ENCODE measurements at places on chromosomes 5 and 9. TPM values are rescaled to one million over a fixed set of nuclear protein-coding genes. Genes with fewer than 3 reads are reported as not detected.
A peak's percentile ranks its signal among the peaks of the same experiment; 100 is the strongest.

DNA sequence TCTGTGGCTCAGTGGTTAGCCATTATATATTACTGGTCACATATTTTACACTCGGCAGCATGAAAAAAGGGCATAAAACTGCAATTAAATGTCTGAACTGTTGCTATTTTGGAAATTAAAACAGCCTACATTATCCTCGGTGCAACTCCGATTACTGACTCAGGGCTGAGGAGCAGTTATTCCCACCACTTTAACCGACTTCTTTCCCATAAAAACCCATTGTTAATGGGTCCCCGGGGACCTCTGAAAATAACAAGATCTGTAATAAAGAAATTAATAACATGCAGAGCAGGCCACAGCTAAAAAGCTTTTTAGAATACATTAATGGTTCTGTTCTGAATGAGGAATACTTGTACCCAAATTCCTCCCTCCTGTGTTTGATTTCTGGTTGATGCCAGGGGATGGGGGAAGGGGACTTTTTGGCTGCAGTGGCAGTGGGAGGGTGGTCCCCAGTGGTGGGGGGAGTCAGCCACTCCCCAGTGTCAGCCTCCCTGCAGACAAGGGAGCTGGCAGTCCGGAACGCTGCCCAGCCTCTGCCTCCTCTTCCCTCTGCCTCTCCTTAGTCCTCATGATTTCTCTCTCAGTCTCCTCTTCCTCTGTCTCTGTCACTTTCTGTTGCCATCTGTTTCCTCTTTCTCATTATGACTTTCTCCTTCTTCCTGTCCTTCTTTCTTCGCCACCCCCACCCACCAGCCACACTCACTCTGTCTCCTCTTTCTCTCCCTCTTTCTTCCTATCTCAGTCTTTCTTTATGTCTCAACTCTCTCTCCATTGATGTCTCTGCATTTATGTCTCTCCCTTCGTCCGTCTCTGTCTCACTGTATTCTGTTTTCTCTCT lies 59.0 kb upstream of the ZBTB43 start:
- DNase-seq, result no peak

GRCh38 chr5:33984671-33985124 lies at the start of gene SLC45A2:
TSS of gene SLC45A2 (minus strand) at chr5:33984693. CDS start at chr5:33984583, 110 bp downstream.
- no peak for DNase-seq

- no peak for DNase-seq
Measured at GRCh38 chr9:81622471-81623255, 66.7 kb downstream of the TLE1 start.

DNA sequence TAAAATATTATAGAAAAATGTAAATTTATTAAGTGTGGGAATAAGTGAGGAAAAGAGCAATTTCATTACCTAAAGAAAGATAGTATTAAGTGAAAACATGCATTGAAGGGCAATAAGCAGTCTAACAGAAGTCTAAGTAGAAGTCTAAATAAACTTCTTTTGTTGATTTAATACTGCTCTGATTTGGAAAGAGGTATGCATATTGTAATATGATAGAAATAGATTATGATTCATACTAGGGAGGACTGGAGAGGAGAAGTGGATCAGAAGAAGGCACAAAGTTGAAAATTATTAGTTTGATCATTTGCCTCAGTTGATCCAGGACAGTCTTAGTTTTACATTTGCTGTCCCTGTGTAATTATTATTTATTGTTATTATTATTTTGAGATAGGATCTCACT lies 6.6 kb upstream of the ERBIN start:
- DNase-seq, result no peak

DNA sequence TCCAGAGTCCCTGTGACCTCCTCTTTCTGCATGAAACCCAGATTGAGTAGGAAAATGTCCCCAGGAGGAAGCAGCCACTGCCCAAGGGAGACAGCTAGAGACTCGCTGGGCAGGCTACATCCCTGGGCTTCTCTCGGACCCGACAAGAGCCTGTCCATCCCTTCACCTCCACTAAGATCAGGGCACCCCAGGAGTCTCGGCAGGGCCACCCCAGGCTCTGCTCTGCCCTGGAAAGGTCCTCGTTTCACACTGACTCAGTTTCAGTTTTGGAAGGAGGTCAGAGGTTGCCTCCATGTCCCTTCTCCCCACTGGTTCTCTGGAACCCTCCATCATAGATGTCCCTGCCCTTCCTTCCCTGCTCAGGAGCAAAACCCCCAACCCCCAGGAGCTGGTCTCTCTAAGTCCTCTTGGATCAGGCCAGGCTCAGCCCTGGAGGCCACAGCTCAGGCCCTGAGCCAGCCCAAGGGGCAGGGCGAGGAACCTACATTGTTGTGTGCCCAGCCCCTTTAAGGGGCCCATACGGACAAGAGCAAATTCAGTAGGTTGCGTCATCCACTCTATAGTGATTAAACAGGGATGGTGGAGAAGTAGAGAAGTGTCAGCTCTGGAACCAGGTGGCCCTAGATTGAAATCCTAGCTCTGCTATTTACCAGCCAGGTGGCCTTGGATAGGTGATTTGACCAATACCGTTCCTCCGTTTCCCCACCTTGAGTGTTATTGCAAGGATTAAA lies 37.4 kb downstream of the C9orf50 start:
- no peak for DNase-seq

DNA sequence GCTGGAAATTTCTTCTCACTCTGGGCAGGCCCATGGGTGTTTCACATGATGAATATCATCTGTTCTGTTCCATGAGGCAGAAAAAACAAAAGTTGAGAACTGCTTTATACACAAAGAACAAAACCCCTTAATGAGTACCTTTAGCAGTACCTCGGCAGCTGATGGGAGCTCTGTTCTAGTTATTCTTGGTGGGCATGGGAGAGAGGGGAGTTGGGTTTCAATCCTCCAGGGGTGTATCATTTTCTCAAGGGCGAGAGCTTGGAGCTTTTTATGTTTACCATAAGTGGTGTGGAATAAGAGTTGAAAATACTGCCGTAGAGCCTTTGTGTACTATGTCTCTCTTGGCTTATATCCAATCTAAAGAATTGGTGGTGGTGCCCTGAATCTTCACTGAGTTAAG lies 103.3 kb upstream of the ZNF608 start:
- no peak for DNase-seq

GRCh38 chr5:125348936-125349831 lies 602.7 kb upstream of the ZNF608 start:
- peak; percentile 15 for DNase-seq

LCN15 gene
- total RNA-seq, result not detected

VCAN gene
- 43.5 TPM for total RNA-seq

CCNB1 gene
- 8.1 TPM for total RNA-seq

All from mucosa of gallbladder (tissue), 1 donor.